Activated T-helper 1 cell treated with Interleukin-2 at 50 U/mL for 16 hours (primary cell): ENCODE measurements at places on chromosomes 7 and 10.

DNA sequence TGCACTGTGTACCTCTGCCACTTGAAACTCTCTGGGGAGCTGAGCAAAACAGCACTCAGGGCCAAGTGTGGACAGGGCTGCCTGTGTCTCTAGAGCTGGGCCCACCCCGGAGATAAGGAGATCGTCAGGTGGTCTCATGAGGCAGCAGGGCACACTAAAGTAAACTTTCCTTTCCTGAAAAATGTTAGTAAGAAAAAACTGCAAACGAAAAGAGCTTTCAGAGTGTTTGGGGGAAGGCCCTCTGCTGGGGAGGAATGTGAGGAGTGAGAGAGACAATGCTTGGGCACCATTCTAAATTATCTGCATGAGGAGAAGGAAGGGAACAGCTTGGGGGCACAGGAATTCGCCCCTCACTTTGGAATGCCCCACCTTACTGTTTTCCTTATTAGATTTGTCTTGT, 127.7 kb downstream of the ATXN7L1 start:
- DNase-seq, result no peak

DNA sequence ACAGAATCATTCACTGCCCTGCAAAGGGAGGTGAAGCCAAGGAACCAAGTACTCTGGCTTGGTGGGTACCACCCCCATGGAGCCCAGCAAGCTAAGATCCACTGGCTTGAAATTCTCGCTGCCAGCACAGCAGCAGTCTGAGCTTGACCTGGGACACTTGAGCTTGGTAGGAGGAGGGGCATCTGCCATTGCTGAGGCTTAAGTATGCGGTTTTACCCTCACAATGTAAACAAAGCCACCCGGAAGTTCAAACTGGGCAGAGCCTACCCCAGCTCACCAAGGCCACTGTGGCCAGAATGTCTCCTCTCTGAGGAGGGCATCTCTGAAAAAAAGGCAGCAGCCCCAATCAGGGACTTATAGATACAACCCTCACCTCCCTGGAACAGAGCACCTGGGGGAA, 1050.0 kb upstream of the GHITM start:
- no peak for DNase-seq

GRCh38 chr10:109899356-109900331, 23.7 kb downstream of the XPNPEP1 start:
- no peak for DNase-seq

- DNase-seq, result no peak
Observed at GRCh38 chr10:60974463-60975149, 30.6 kb upstream of the RHOBTB1 start.

DNA sequence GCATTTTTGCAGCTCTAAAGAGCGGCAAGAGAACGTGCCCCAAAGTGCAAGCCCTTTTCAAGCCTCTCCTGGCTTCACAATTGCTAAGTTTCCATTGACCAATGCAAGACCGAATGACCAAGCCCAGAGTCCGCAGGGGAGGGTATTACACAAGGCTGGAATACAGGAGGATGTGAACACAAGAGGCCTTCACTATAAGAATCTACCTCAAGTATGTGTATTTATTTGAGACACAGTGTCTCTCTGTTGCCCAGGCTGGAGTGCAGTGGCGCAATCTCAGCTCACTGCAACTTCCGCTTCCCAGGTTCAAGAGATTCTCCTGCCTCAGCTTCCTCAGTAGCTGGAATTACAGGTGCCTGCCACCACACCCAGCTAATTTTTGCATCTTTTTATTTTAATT, 22.2 kb upstream of the TPST1 start:
- DNase-seq, result no peak

- DNase-seq, result no peak
Observed at GRCh38 chr7:70698219-70698832, 433.6 kb upstream of the GALNT17 start.
